ENCODE measurements at places on chromosomes 2 and 18. TPM values are rescaled to one million over a fixed set of nuclear protein-coding genes. Genes with fewer than 3 reads are reported as not detected.

DNAH7 gene
- 0.93 TPM for total RNA-seq

APOB gene
- not detected for total RNA-seq

PRSS56 gene
- 0.16 TPM for total RNA-seq

PDCD1 gene
- not detected for total RNA-seq

PDE1A gene
- total RNA-seq, result 0.10 TPM

FAP gene
- total RNA-seq, result 0.08 TPM

TLX2 gene
- total RNA-seq, result 0.30 TPM

EMILIN1 gene
- not detected for total RNA-seq

TMEM200C gene
- total RNA-seq, result not detected

LIPG gene
- total RNA-seq, result 0.10 TPM

SLC9A4 gene
- total RNA-seq, result not detected

SETBP1 gene
- 0.82 TPM for total RNA-seq

DSG4 gene
- 0.02 TPM for total RNA-seq

LRRC30 gene
- not detected for total RNA-seq

MSTN gene
- total RNA-seq, result not detected

SERPINB3 gene
- total RNA-seq, result 0.11 TPM

KRTCAP3 gene
- total RNA-seq, result 1.4 TPM

AP1S3 gene
- total RNA-seq, result 23.7 TPM

DYNAP gene
- not detected for total RNA-seq

RNU2-63P gene
- not detected for total RNA-seq

PTPRN gene
- 2.2 TPM for total RNA-seq

SERPINB10 gene
- total RNA-seq, result 0.22 TPM

RAB6C gene
- total RNA-seq, result not detected

MYCN gene
- not detected for total RNA-seq

COLEC12 gene
- total RNA-seq, result 0.06 TPM

IL1R1 gene
- 34.5 TPM for total RNA-seq

CHRNG gene
- not detected for total RNA-seq

ZCCHC2 gene
- total RNA-seq, result 9.7 TPM

PROKR1 gene
- not detected for total RNA-seq

NCL gene
- total RNA-seq, result 900 TPM

PIEZO2 gene
- total RNA-seq, result 0.74 TPM

REG3A gene
- not detected for total RNA-seq

FEZ2 gene
- 48.7 TPM for total RNA-seq

FOXD4L1 gene
- 0.31 TPM for total RNA-seq
